ENCODE measurements at places on chromosomes 6 and 20. TPM values are rescaled to one million over a fixed set of nuclear protein-coding genes. Genes with fewer than 3 reads are reported as not detected.

GRCh38 chr20:31824554-31825313, 5.6 kb downstream of the MYLK2 start:
- DNase-seq, result no peak

DNA sequence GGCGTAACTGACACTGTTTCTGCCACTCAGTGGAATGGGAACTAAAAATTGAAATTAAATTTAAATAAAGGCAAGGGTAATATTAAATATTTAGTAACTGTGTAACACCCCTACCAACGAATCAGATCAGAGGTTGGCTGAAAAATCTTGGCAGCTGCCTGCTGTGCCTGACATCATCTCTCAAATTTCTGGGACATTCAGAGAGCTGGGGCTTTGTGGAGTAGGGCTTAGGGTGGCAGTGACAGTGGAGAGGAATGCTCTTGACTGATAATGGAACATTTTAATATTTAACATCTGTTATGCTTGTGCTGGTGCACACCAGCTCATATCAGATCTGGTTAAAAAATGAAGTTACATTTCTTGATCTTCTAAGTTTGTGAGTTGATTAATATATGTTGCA, 62.2 kb downstream of the RFPL4B start:
- no peak for DNase-seq

DNA sequence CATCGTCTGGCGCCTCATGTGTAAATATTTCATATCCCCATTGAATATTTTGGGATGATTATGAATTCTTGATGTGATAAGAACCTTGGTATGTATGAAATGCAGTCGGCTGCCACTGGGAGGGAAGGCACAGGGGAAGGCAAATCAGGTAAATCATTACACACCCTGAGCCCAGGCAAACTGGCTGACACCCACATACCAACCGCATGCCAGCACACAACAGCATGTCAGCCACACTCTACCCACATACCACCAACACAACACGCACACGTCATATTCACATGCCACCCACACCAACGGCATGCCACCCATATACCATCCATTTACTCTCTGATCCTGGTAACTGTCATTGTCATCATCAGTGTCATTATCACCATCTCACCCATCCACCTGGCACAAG, 28.3 kb upstream of the MDGA1 start:
- DNase-seq, result peak; percentile 42

DNA sequence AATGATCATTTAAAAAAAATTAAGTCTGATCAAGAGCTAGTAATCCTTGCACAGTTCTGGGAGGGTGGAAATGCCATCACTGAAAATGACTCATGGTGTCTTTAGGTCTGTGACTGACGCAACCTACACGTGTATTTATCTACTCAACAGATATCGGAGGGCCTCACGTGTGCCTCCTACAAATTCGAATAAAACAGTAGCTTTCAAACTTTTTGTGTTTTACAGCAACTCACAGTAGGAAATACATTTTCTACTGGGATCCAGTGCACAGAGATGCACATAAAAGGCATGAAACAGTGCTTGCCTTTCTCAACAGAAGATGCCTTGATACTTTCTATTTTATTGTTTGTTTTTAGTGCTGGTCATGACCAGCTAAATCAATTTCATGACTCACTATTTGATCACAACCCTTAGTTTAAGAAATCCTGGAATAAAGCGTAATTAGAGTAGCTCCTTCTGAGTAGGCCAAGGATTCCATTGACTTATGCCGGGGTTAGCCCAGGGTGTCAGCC, 210.0 kb upstream of the SNX9 start:
- no peak for DNase-seq

The ANKRD60 gene
- total RNA-seq, result not detected

Measured in mesothelial cell of epicardium (in vitro differentiated cells).